Activated CD4-positive, alpha-beta T cell treated with anti-CD3 and anti-CD28 coated beads, Interleukin-2, amount 50 U/mL, for 24 hours (primary cell): ENCODE measurements at places on chromosomes 11 and 22.

- DNase-seq, result no peak
These were observed 212.3 kb upstream of the ZBED5 start for GRCh38 chr11:11069841-11070835.

DNA sequence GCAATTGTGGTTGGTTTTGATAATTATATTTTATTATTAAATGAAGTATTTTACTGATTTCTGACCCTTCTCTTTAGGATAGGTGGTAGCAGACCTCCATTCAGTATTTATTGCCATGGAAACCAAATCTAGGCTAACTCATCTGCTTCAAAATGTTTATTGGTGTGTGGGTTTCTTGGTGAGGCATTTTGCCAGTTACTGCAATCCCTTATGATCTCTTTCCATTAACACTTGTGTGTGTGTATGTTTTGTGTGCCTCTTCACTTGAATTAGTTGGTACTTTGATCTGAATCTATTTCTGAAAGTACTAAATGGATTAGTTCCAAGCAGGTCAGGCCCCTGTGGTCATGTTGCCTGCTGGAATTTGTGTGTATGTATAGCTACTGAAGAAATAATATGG, 184.4 kb upstream of the C11orf87 start:
- DNase-seq, result no peak

- DNase-seq, result no peak
These were observed 10.0 kb downstream of the KCNE3 start for GRCh38 chr11:74457356-74457755.

GRCh38 chr11:5815534-5815933, 6.8 kb downstream of the OR52N2 start:
- DNase-seq, result no peak

DNA sequence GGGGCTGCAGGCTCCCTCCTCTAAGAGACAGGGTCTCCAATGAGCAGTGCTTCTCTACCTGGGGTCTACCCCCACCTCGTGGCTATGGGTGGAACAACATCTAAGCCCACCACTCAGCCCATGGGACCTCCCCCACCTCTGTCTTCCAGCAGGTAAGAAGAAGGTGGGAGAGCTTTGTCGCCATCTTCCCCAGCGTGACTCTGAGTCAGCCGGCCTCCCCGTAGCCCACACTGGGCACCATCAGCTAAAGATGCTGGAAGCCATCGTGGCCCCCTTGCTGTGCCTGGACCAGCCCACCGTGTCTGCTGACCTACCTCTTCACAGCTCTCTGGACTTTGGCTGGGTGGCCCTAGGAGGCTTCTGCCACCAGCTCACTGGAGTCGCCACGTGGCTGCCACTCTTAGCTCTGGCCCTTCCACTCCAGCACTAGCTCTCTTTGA, 944 bp downstream of the C11orf86 start:
- no peak for DNase-seq

GRCh38 chr11:101576456-101576855, 7.4 kb downstream of the TRPC6 start:
- no peak for DNase-seq

GRCh38 chr11:123853038-123853437, 32.4 kb downstream of the TMEM225 start:
- DNase-seq, result no peak

GRCh38 chr22:17787716-17788330, 13.6 kb upstream of the BID start:
- DNase-seq, result no peak

DNA sequence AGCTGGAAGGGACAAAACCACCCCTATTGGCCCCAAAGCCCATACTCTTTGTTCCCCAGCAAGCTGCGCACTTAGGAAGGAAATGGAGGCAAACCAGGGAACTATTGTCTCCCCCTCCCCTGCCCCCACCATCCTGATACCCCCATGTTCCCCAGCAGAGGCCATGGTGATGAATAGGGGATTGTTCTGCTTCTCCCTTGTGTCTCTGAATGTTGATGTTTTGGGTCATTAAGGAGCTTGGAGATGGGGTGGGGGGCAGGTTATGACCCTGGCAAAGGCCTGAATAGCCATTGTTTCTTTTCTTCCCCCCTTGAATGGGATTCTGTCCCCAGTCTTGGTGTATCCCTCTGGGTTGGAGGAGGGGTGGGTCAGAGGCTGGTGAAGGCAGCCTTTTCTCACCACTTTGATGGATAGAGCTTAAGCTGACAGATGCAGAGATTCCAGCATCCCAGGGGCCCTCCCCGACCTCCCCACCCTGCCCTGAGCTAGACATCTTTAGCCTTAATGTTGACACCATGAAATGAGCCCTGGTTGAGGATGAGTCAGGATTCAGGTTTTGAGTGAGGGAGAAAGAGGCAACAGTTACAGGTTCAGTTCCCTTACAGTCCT, 8.3 kb downstream of the DTX4 start:
- DNase-seq, result no peak

DNA sequence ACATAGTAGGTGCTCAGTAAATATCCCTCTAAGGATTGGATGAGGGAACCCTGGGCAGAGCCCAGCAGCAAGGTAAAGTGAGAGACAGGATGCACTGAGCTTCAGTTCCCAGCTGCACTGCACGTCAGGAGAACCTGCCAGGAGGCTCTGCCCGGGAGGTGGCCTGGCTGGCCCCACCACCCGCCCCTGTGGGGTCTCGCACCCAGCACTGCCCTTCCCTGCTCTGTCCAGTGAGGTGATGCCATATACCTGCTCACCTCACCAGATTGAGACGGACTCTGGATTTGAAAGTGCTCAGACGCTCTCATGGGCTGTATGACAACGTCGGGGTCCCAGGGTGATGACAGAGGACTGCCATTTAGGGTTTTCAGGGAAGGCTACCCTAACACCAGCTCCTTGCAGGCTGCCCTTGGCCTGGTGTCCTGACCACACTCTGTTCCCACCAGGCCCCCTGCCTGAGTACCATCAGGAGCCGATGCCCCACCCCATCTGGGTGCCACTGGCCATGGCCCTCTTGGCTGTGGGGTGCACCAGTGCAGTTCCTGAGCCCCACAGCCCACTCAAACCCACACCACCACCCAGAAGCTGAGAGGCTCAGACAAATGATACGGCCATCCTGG, 61.7 kb upstream of the FGF3 start:
- no peak for DNase-seq

- DNase-seq, result peak; percentile 54
These were observed 59.4 kb upstream of the A4GALT start for GRCh38 chr22:42780070-42780540.

DNA sequence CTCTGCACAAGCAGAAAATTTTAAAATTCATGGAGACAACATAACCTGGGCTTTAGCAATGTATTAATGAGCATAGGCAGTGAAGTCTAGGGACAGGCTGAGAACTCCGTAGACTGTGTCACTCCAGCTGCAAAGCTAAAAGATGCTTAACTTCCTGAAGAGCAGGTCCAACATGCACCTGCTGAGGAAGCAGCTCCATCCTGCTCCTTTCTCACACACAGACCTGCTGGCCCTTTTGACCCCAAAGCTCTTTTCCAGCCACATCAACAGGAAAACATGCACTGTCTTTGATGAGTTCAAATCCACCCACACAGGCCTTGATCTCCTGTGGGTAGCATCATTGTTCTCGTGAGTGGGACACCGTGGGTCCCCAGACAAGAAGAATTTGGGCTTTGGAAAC, 36.0 kb downstream of the SYN3 start:
- DNase-seq, result no peak

DNA sequence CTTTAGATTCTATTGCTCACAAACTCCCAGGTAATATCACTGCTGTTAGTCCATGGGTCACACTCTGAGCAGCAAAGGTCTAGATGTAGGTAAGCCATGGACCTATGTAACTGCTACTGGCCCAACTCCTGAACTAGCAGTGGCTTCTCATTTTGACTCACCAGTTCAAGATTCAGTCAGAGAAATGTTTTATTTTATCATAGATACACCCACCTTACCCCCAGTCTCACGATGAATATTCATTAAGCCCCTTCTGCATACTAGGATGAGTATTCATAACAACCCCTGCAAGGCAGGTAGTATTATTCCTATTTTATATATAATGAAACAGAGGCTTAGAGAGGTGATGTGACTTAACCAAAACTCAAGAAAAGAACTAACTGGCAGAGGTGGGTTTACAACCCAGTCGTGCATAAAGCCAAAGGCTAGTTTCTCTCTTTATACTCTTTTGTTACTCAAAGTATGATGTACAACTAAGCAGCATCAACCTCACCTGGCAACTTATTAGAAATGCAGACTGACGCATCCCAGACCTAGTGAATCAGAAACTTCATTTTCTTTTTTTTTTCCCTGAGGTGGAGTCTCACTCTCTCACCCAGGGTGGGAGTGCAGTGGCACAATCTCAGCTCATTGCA, 957.6 kb upstream of the CCDC90B start:
- DNase-seq, result no peak

DNA sequence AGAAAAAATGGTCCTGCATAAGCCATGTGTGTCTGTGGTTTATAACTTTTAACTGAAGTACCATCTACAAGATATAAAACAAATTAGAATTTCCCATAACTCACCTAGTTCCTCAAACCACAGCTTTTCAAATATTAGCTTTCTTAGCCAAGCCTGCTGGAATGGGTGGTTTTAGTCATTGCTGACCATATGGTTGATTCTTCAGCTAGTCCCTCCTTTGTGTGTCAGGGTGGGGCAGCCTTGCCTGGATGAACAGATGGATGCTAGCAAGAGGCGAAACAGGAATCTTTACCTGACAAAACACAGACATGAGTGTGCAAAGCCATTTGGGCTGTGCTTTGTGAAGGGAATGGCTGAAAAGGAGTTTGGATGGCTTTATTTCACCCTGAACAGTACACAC, 6.9 kb upstream of the B3GNT6 start:
- no peak for DNase-seq

DNA sequence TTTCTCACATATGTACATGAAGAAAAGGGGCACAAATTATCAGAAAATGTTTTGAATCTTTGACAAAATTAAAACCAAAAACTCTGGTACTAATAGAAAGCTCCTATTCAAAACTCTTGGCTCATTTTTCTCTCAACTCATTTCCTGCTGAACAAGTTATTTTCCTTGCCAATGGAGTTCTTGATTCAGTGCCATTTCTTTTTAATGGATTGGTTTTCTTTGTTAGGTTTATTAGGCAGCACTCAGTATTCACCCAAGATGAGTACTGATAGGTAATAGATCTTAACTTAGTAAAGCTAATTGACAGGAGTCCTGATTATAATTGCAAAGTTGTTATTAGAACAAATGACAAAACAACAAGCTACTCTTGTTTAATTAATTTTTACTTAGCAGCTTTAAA, 279.4 kb upstream of the PDGFD start:
- DNase-seq, result no peak

GRCh38 chr11:66100272-66101065, 30.4 kb downstream of the PACS1 start:
- peak; percentile 36 for DNase-seq

DNA sequence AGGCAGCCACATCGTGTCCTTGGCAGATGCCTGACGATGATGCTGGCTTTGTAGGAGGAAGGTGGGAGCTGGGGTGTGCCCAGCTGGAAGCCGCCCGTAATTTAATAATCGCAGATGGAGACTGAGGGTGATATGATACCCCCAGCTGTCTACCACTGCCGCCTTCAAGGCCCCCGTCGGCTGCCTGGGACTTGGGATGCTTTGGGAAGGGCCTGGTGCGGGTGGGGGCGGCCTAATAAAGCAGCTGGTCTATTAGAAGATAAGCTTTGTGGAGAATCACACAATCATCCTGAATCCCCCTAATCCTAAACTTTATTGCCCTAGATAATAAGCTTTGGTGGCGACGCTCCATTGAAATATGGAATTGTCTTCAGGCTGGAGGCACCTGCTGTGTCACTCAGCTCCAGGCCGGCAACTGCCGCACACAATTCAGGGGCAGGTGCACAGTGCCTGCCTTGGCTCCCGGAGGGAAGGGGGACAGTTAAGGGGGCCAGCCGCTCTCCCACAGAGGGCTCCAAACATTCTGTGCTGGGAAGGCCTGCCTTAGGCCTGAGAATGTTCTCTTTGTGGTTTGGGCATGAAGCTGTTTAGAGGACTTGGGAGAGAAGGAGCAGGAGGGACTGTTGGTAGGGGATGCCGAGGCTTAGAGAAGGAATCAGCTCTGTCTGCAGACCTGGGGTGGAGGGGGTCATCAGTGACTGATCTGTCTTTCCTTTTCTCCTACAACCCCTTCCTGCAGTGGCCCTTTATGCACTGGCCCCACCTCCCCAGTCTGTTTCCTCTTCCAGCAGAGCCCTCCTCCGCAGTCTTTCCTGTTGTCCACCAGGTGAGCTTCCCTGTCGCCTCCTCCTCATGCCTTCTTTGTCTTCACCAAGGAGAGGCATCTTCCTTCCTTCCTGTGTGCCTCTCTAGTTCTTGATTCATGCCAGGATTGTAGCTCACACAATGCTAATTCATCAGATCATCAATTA, 65.3 kb downstream of the ARL14EP start:
- no peak for DNase-seq

DNA sequence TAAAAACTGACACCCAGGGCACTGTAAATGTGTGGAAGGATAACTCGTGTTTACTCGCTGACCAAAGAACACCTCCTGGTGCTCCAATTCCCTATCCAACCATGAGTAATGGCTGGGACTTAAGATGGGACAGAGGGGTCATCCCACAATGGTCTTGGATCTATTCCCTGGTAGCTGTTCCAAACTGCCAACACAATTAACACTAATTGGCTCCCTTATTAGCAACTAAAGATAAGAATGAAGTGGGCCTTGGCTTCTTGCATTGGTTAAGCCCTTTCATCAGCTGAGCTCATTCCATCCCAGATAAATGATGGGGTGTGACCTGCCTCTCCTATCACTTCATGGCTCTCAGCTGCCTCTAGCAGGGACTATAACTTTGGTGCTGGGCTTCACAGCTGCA, 1.5 kb upstream of the SIK3 start:
- no peak for DNase-seq

DNA sequence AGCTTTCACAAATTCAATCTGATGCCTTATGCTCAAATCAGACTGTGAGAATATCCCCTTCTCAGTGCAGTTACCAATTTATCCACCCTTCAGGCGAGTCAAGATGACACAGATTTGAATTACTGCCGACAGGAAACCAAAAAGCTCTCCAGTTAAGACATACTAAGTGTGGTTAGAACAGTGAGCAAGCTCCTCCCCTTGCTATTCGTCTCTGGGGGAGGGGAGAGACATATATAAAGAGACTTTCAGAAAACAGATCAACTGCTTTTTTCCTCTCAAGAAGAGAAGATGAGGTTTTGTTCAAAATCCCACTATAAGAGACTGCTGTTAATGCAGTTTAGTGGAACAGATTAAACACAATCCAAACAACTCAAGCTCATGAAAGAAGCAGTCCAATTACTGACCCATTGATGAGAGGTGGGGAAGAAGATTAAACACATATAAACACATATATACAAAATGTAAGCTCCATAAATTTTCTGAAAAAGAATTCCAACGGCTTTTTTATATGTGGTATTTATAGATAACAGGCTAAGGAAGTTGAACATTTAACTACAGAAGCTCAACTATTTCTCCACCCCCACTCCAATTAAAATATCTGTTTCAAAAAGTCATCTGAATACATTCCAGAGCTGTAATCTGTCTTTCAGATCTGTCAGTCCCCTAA, 102.7 kb downstream of the MRTFA start:
- peak; percentile 44 for DNase-seq

GRCh38 chr11:122902951-122903350, 20.4 kb downstream of the JHY start:
- no peak for DNase-seq
